ENCODE measurements at places on chromosomes 7 and 10.

DNA sequence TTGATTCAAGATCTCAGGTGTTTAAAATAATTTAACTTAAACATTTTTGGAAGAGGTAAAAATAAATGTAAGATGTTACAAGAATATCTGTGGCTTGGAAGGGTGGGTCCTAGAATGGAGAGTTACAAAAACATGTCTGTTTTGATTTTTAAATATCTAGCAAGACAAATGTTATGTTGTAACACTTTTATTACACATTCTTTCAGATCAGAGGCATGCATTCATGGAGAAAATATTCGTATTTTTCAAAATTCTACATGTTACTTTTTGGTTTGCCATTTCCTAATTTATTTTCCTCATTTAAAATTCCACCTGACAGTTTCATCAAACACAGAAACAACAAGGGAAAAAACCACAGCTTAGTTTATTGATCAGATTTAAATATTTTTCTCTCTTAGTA lies 10.0 kb downstream of the WBP1L start:
- DNase-seq, result no peak

DNA sequence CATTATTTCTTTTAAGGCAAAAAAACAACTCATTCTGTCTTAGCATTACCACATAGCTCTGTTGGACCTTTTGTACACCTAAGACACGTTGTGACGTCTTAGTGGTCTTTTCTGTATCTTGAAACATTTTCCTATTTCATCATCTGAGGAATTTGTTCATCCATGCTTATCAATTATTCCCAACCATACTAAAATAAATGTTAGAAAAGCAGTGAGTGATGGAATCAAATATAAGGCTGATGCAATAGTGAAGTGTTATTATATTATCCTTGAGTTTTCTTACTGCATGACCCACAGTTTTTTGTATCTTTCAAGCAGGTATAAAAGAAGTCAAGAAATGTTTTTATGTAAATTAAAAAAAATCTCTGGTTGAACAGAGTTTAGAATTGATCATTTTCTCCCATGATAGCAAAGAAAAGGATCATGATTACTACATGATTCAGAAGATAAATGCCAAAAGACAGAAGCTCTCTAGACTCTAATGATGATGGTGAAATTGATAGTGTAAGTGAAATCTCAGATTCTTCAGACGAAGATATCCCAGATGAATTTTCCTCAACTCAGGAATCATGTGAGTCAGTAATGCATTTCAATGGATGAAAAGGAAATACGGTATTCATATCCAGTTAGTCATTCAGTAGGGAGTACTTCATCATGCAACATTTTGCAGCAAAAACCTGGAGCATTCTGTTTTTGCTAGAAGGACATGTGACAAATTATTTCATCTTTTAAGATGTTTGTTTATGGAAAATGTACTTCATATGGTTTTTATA lies 51.4 kb downstream of the CELF2 start:
- no peak for DNase-seq

GRCh38 chr10:101716891-101717659 lies 22.1 kb upstream of the FBXW4 start:
- DNase-seq, result no peak

DNA sequence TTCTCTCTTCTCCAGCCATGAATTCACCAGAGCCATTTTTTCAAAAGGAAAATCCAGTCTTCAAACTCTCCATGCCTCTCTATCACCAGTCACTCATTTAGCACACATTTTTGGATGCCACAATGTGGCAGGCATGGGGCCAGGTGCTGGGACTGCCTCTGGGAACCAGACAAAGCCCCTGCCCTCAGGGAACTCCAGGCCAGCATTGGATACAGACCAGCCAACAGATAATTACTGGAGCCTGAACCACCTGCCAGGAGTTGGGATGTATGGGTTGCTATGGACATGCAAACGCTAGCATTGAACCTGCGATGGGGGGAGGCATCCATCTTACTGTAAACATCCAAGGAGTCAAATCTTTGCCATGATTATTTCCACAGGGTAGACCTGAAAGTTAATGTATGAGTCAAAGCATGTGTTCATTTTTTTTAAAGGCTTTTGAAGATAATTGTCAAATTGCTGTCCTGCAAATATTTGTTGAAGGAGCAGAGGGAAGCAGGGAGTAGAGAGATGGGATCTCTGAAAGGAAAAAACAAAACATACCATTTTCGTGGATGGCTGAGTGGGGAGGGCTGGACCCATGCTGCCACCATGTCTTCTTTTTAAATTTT lies 43.2 kb downstream of the SRRM3 start:
- no peak for DNase-seq

GRCh38 chr7:5677538-5678294 lies 103.7 kb downstream of the RNF216 start:
- DNase-seq, result peak; percentile 87

- no peak for DNase-seq
Measured at GRCh38 chr7:103009466-103010185, 65.0 kb downstream of the FBXL13 start.

- DNase-seq, result peak; percentile 45
Measured at GRCh38 chr10:132540456-132540855, 2.9 kb downstream of the INPP5A start.

GRCh38 chr10:44650691-44651661 lies 260.2 kb upstream of the TMEM72 start:
- DNase-seq, result peak; percentile 50

- no peak for DNase-seq
Measured at GRCh38 chr10:34609287-34609940, 205.7 kb downstream of the PARD3 start.

DNA sequence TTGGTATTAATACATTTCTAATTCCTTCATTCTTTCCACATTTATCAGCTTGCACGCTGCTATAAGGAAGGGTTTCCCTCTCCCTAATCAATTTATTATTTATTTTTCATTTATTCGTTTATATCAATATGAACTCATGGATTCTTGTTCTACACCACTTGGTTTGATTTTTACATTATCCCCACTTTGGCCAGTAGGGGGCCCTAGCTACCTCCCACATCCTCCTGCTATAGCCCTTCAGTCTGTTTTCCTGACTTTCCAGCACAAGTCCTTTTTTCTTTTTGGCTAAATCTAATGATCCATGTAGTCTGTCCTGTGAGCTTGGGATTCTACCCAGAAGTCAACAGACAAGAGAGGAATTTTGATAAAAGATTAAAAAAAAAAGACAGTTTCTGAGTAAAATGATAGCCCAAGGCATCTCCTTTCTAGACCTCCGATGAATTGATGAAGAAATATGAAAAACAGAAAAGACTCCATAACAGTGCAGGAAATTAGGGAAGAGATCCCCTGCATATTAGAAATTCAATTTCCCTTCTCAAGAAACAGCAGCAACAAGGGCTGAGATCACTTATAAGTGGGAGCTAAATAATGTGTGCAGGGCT lies 47.7 kb downstream of the LYZL2 start:
- peak; percentile 74 for DNase-seq

- DNase-seq, result no peak
Measured at GRCh38 chr7:9148687-9149086, 715.3 kb downstream of the NXPH1 start.

DNA sequence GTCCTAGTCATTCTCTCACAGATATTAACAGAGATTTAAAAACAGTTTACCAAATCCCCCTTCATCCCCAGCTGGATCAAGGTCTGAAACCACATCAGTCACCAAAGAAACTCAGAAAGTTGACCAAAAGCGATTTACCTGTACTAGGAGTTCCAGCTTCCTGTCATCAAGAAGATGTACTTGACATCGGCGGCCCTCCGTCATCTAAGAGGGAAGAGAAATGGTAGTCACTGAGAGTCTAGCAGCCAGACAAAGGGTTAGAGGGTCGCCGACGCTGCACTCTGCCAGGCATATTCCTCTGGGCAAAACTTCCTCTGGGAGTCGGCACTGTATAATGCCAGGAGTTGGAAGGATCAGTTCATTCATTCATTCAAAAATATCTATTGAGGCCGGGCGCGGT lies 271.9 kb downstream of the PRPF18 start:
- DNase-seq, result no peak

- no peak for DNase-seq
Measured at GRCh38 chr10:24390746-24391145, 181.8 kb downstream of the KIAA1217 start.

- DNase-seq, result no peak
Measured at GRCh38 chr7:70210936-70211310, 612.6 kb downstream of the AUTS2 start.

Data from cardiac fibroblast (primary cell).